Upper lobe of left lung (tissue), 6 donors: ENCODE measurements at places on chromosomes 5 and 9.

DNA sequence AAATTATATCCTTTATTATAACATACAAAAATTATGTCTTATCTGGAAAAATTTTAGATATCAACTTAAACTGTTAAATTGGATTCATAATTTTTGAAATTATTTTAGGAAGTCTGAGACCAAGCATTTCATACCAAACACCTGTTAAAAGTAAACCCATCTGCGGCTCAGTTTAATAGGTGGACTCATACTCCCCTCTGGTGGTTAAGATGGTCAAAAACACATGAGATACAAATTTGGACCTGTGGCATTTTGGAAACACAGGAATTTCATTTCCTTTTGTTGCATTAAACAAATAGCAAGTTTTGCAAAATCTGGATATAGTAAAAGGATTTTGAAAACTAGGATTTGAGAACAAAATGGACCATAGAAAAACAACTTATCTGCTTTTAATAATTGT, 53.7 kb downstream of the RGMB start:
- DNase-seq = no peak

- DNase-seq = no peak
Measured at GRCh38 chr5:51397996-51398395, 14.7 kb downstream of the ISL1 start.

DNA sequence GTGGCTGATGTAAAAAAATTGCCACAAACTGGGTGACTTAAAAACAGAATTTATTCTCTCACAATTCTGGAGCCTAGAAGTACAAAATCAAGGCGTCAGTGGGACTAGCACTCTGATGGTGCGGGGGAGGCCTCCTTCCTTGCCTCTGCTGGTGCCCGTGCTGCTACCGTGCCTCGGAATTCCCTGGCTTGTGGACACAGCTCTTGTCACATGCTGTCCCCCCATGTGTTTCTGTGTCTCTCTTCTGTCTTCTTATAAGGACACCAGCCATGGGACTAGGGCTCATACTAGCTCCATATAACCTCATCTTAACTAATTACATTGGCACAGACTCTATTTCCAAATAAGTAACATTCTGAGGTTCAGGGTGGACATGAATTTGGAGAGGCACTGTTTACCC, 242.3 kb upstream of the IRX2 start:
- no peak for DNase-seq

DNA sequence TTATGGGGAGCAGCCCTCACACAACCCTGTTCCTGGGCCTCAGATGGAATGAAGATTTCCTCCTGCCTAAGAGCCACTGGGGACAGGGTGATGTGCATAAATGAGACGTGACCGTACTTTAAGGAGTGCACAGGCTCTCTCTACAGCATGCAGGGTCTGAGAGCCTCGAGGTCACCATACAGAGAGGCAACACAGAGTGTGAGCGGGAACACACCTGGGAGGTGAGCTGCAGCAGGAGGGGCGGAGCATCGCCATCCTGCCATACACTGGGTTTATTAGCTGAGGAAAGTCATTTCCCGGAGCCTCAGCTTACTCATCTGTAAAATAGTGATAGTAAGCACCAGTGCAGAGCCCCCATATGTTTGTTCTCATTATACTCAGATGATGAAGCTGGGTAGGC, 182.5 kb upstream of the RAD23B start:
- DNase-seq = peak; percentile 2

DNA sequence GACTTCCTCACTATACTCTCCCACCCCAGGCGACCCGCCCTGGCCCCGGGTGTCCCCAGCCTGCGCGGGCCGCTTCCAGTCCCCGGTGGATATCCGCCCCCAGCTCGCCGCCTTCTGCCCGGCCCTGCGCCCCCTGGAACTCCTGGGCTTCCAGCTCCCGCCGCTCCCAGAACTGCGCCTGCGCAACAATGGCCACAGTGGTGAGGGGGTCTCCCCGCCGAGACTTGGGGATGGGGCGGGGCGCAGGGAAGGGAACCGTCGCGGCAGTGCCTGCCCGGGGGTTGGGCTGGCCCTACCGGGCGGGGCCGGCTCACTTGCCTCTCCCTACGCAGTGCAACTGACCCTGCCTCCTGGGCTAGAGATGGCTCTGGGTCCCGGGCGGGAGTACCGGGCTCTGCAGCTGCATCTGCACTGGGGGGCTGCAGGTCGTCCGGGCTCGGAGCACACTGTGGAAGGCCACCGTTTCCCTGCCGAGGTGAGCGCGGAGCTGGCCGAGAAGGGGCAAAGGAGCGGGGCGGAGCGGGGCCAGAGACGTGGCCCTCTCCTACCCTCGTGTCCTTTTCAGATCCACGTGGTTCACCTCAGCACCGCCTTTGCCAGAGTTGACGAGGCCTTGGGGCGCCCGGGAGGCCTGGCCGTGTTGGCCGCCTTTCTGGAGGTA, 2.1 kb downstream of the CA9 start:
- DNase-seq = peak; percentile 88
